ENCODE measurements at places on chromosomes 4 and X. TPM values are rescaled to one million over a fixed set of nuclear protein-coding genes. Genes with fewer than 3 reads are reported as not detected.

ATOH1 gene
- total RNA-seq, result not detected

DNA sequence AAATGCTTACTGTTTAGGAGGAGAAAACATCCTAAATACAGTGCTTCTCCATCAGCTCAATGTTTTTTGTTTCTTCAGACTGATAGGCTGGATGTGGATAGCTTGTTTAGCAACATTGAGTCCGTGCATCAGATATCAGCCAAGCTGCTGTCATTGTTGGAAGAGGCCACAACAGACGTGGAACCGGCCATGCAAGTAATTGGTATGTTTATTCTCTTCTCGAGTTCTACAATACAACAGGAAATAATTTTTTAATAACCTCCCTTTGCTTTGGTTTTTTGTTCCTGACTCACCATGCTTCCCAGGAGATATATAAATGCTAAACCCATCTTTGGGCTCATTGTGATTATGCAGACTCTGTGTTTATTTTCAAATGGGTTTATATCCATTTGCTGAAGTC is 60.9 kb downstream of the ARHGEF38 start:
- no peaks in the 10 kb centered on the region for H3K4me1 ChIP-seq
- H3K27me3 ChIP-seq, result no peaks in the 10 kb centered on the region

ITGB1BP2 gene
- total RNA-seq, result 3.2 TPM

HDX gene
- 6.0 TPM for total RNA-seq

- H3K27ac ChIP-seq, result no peak overlapping the region
- no peaks in the 10 kb centered on the region for H3K4me1 ChIP-seq
- DNase-seq, result no peak
- H3K36me3 ChIP-seq, result peaks cover 9% of the 10 kb centered on the region
- no peaks in the 10 kb centered on the region for H3K27me3 ChIP-seq
Measured at GRCh38 chr4:76779740-76780459, 118.0 kb downstream of the SOWAHB start.

UGT2B17 gene
- not detected for total RNA-seq

DNA sequence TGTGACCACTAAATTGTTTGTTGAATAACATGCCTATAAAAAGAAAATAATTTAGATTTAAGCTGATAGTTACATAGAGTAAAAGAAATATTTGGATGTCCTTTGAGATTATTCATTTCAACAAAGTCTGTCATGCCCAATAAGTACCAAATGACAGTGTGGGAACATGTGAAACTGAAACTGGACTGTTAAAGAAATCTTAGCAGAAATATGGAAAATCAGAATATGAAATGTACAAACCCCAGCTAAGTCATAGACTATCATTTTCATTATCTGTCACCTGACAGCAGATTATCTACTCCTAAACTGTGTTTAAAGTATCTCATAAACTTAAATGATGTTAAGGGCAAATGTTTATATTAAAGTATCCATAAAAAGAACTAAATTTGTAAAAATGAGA is 437.8 kb upstream of the FAM241A start:
- DNase-seq, result no peak
- no peaks in the 10 kb centered on the region for H3K36me3 ChIP-seq
- no peaks in the 10 kb centered on the region for H3K27me3 ChIP-seq

- H3K27me3 ChIP-seq, result no peaks in the 10 kb centered on the region
- H3K27ac ChIP-seq, result no peak overlapping the region
- no peaks in the 10 kb centered on the region for H3K4me1 ChIP-seq
- DNase-seq, result no peak
- no peak overlapping the region for H3K4me3 ChIP-seq
Measured at GRCh38 chr4:101078950-101079349, 268.4 kb downstream of the PPP3CA start.

XKRX gene
- 0.22 TPM for total RNA-seq

MMRN1 gene
- 2.2 TPM for total RNA-seq

DNA sequence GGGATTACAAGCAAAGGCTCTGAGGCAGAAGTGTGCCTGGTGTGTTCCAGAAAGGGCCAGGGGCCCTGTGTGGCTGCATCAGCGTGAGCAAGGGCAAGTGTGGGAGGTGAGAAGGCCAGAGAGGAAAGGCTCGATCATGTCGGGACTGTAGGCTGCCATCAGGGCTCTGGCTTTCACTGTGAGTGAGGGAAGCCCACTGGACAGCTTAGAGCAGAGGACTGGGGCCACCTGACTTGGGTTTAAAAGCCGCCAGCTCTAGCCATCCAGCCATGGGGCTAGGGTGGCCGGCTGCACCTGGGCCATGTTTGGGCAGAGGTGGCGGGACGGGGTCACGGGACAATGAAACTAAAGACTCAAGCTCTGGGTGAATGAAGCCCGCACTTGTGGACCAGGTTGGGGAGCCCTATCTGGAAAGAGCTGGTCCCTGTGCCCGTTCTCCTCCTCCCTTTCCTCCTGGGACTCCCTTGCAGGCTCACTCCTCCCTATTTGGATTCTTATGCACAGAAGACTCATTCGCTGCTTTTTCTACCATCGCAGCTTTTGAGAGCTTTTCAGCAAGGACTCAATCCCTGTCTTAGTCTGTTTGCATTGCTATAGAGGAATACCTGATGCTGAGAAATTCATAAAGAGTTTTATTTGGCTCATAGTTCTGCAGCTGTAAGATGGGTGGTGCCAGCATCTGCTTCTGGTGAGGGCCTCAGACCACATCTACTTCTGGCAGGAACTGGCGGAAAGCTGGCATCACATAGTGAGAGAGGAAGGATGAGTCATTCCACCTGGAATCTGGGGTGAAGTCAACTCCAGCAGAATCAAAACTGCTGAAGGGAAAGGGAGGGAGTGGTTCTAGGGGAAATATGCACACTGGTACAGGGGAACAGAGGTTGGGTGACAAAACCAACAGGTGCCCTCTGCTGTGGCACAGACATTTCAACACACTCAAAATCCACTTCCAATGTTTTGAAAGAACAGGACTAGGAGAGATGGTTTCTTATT is 15.3 kb downstream of the CTAG1B start:
- no peaks in the 10 kb centered on the region for H3K4me1 ChIP-seq
- DNase-seq, result no peak

GRCh38 chr4:7985891-7986441 is 46.3 kb upstream of the AFAP1 start:
- no peak overlapping the region for H3K4me3 ChIP-seq
- no peaks in the 10 kb centered on the region for H3K4me1 ChIP-seq
- no peaks in the 10 kb centered on the region for H3K27me3 ChIP-seq
- H3K36me3 ChIP-seq, result no peaks in the 10 kb centered on the region
- H3K27ac ChIP-seq, result no peak overlapping the region

ARHGAP6 gene
- 3.0 TPM for total RNA-seq

DNA sequence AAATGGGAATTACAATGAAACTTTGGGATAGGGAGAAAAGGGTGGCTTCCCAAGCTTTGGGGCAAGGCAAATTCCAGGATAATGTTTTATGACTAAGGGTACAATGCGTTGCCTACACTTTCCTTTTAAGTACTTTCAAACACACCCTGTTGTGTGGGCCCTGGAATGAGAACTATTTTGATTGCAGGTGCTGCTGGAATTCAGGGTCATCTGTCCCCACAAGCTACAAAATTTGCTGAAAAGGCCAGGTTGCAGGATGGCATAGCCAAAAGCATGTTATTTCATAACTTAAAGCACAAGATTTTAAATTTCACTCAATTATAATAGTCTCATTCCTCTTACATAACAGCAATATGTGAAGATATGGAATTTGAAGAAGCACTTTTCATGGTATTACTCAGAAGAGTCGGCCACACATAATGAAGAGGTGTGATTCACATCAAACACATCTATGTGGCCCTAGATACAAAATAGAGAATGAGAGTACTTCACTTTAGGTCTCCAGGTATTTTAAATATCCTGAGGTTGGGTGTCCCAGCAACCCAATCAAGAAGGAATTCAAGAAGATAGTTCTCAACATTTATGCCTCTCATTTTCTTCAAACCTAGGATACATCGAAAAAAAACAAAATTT is 89.3 kb downstream of the APBB2 start:
- H3K27me3 ChIP-seq, result no peaks in the 10 kb centered on the region
- no peak for DNase-seq
- peaks cover 5% of the 10 kb centered on the region for H3K4me1 ChIP-seq
- no peak overlapping the region for H3K4me3 ChIP-seq
- no peaks in the 10 kb centered on the region for H3K36me3 ChIP-seq

SLC49A3 gene
- 6.7 TPM for total RNA-seq

PDZD4 gene
- total RNA-seq, result 0.69 TPM

GPRASP3 gene
- total RNA-seq, result 7.5 TPM

DNA sequence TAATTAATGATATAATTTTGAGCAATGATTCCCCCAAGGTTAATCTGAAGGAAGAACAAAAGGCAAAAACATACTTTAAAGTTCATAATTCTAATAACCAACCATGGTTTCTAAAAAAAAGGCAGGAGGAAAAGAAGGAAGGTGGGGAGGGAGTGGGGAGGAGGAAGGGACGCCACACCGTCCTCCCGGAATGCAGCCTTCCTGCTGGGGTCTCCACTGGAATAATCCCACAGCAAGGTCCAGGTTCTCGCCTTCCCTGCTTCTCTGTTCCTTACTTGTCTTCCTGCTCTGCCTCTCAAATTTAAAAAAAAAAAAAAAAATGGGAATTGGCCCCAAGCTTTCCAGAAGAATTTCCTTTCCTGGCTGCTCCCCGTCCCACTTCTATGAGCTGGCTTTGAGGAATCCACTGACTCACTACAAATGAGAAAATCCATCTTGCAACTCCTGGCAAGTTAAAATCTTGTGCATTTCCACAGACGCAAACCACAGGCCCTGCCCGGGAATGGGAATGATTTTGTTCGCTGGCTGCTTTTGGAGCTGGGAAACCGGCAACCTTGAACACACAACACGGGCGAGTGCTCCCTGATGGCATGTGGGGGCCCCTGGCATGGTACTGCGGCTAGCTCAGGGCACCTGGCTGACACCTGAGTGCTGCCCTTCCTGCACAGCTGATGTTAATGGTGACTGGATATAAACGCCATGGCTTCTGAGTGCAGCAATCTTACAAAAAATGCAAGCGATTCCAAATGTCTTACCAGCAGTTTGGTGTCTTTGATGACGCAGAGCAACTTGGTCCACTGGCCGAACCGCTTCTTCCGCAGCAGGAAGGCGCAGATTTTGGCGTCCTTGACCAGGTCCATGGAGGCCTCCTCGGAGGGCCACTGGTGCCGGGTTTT is 97.0 kb downstream of the AFAP1 start:
- H3K36me3 ChIP-seq, result no peaks in the 10 kb centered on the region
- DNase-seq, result peak; percentile 68
- peaks cover 13% of the 10 kb centered on the region for H3K4me1 ChIP-seq
- H3K27ac ChIP-seq, result peak overlapping the region; percentile 96

DNA sequence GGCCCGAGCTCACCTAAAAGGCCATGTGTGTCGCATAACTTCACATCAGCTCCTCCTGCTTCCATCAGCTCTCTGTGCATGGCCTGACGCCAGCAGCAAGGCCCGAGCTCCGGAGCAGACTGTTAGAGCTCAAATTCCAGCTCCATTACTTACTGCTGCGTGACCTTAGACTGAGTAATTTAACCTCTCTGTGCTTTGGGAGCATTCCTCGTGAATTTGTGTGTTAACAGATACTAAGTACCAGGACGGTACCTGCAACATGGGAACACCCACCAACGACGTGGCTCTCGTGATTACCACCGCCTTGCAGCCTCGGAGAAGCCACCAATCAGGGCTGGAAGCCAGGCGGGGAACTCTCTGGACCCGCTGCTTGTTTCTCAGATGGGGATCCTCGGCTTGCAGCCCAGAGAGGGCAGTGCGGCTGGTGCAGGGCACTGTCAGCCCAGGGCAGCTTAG is 12.9 kb downstream of the LETM1 start:
- no peaks in the 10 kb centered on the region for H3K36me3 ChIP-seq
- peaks cover 24% of the 10 kb centered on the region for H3K4me1 ChIP-seq
- H3K27me3 ChIP-seq, result no peaks in the 10 kb centered on the region
- peak; percentile 79 for DNase-seq
- H3K27ac ChIP-seq, result peak overlapping the region; percentile 91

- no peaks in the 10 kb centered on the region for H3K4me1 ChIP-seq
- H3K4me3 ChIP-seq, result no peak overlapping the region
- H3K27me3 ChIP-seq, result peaks cover 7% of the 10 kb centered on the region
- no peaks in the 10 kb centered on the region for H3K36me3 ChIP-seq
- no peak for DNase-seq
- no peak overlapping the region for H3K27ac ChIP-seq
Measured at GRCh38 chrX:21678048-21678612, 20.0 kb upstream of the KLHL34 start.
